ENCODE measurements at places on chromosomes 11 and 22.

GRCh38 chr11:44598831-44599230 is 33.4 kb downstream of the CD82 start:
- DNase-seq, result no peak

DNA sequence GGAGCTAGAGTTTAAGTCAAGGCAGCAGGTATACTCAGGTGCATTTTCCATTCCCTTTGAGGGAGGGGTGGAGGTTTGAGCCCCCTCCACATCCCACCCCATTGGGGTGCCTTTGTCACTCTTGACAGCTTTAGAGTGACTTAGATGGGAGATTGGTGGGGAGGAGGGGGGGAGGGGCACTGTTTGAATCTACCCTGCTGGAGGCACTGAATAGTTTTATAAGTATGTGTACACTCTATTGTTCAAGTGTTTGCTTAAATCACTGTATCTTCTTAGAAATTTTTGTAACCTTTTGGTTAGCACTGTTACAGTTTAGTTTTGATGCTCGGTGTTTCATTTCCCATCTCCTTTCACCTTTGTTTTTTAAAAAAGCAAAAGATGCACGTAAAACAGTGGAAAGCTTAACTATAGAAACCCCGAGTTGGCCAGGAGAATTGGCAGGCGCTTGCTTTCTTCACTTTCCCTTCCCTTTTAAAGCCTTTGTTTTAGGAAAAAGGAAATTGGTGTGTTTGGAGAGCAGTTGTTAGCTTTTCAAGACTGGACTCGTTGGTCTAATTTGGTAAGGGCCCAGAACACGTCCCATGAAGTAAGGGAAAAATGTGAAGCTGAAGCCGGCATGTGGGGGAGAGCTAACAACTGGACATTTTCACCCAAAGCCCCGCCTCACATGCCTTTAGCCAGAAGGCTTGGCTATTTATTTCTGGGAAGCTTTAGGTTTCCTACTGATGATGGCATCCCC is 42.8 kb downstream of the TNRC6B start:
- no peak for DNase-seq

GRCh38 chr11:63916837-63917691 is at the start of gene RCOR2:
Gene RCOR2, minus strand, starts transcription at chr11:63917164. Its CDS starts 708 bp downstream, at chr11:63916456.
- DNase-seq, result peak; percentile 58

GRCh38 chr22:17258788-17259148 is 39.5 kb upstream of the ADA2 start:
- no peak for DNase-seq

DNA sequence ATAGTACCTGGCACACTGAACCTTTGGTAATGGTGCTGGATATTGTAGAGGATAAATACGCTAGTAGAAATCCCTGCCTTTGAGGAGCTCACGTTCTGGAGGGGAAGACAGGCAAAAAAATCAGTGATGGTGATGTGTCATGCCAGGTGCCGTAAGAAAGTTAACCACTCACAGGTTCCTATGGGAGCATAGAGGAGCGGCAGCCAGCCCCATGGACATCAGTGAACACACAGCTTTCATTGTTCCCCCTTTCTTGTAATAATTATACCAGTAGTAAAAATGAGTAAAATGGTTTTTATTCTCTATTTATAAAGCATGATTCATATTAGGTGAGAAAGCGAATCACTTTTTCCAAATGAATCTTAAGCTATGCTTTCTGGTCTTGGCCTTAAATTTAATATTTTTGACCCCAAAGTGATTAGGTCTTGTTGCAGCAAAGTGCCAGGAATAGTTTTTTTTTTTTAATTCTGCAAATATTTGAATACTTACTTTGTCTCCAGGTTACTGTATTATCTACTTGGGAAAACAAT is 57.9 kb downstream of the UVRAG start:
- DNase-seq, result no peak

GRCh38 chr22:26168939-26169314 is 335 bp upstream of the SEZ6L start:
- DNase-seq, result no peak

- no peak for DNase-seq
Measured at GRCh38 chr11:6132431-6132830, 24.9 kb downstream of the OR56B4 start.

- no peak for DNase-seq
Measured at GRCh38 chr11:23283666-23284065, 423.4 kb upstream of the CCDC179 start.

GRCh38 chr11:1226986-1227550 is 4.2 kb downstream of the MUC5B start:
- DNase-seq, result no peak

GRCh38 chr11:69716099-69716498 is 12.3 kb upstream of the FGF19 start:
- no peak for DNase-seq

DNA sequence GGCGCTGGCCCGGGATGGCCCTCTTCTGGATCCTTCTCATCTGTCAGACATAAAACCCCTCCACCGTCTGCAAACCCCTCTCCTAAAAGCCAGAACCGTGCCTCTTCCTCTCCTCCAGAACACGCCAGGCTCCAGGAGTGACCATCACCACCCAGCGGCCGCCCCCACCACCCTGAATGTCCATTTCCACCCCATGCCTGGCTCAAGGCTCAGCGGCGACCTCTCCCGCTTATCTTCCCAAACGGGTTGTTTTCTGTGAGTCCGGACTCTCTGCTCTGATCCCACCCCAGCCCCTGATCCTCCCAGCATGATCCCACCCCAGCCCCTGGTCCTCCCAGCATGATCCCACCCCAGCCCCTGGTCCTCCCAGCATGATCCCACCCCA is 37.6 kb downstream of the CELSR1 start:
- no peak for DNase-seq

- DNase-seq, result peak; percentile 42
Measured at GRCh38 chr22:42169055-42169469, 38.5 kb upstream of the CYP2D6 start.

DNA sequence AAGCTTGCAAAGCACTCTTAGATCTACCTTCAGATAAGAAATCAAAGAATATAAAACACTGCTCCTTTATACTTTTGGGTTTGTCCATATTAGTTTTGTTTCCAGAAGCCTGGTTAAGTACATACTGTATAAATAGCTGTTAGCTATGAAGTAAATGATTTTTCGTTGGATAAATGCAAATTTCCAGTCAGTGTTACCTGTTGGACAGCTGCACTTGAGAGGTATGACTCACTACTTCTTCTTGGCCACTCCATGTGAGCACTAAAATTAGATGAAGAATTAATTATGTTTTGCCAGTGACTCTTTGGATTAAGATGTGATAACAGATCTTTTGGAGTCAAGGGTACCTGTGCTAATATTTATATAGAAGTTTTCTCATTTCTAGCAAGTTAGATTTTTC is 9.5 kb upstream of the TSG101 start:
- no peak for DNase-seq

DNA sequence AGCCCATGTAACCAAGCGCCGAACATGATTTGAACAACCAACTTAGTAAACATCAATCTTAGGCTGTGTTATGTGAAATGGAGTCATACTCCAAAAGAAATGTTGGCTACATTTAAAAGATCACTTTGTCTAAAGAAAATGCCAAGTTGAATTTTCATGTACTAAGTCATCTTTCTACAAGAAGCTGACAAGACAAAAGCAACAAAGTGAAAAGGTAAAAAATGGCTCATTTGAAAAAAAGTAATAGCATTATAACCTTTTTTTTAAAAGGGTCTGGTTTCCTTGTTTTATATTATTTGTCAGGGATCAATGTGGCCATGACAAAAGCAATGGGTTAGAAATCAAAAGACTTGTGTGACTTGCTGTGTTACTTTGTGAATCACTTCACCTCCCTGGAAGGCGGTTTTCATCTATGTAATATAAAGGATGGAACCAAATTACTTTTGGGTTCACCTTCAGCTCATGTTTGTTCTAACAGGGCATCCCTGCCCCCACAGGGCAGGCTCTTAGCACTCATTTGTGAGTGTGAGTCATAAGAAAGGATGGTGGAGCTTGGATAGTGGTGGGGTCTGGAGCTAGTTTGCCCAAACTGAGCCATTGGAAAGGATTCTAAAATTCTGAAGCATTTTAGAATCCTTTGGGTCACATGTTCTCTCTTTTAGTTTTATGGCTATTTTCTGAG is 131.9 kb upstream of the MTMR2 start:
- no peak for DNase-seq

GRCh38 chr11:116885951-116886655 is 48.7 kb upstream of the APOA1 start:
- no peak for DNase-seq

DNA sequence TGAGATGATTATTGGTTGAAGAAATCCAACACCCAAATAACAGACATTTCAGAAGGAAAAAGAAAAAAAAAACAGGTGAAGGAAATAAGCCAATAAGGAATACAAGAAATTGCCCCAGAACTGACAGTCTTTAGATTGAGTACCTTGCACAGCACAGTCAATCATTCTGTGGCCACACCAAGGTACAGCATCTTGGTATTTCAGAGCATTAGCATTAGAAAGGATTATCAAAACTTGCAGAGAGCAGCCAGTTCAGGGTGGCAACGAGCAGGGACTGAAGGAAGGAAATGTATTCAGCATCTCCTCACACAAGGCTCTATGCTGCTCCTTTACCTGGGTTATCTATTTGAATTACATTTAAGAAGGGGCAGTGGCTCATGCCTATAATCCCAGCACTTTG is 2.1 kb downstream of the ADA2 start:
- DNase-seq, result no peak

DNA sequence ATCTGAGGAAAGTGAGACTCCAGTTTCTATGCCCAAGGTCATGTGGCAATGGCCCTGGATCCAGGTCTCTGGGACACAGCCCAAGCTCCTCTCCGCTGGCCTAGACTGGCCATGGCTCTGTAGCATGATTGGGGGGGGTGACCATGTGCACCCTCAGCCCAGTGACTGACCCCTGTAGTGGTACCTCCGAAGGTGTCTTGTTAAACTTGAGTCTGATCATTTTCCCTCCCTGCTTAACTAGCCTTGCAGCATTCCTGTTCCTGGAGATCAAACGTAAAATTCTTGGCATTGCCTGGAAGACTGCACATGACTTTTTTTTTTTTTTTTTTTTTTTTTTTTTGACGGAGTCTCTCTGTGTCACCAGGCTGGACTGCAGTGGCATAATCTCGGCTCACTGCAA is 1116.0 kb downstream of the TBC1D22A start:
- DNase-seq, result no peak
